Stimulated activated CD4-positive, alpha-beta T cell treated with anti-CD3 and anti-CD28 coated beads, Interleukin-4, amount 100 ng/mL, for 1 hour (primary cell): ENCODE measurements at places on chromosomes 12 and 14.

DNA sequence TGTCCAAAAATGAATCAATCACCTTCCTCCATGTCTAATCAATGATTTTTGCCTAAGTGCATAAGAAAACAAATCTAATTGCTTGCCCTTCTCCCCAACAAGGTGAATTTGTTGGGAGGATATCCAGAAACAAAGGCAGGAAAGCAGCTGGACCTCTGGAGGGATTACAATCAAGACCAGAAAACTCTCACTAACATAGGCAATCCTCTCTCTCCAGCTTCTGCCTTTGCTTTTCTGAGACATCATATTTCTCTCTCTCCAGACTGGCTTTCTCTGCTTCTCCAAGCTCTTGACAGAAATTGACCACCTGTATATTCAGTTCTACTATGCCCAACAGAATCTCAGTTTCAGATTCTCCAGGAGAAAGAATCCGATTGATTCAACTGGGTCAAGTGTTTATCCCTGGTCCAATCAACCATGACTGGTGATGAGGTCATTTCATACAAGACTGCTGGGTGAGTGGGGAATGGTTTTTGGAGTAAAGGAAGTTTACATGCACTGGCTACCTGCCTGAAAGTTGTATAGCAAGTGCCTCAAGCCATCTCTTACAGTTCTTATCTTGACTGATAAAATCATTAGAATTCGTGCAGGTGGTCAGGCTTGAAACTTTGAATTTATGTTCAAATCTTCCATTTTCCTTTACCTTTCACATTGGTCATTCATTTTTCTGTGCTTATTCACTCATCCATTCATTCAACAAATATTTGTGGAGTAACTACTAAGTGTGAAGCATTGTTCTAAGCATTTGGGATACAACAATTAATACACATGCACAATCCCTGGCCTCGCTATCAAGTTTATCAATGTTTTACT is 22.2 kb upstream of the CFAP54 start:
- no peak for DNase-seq

DNA sequence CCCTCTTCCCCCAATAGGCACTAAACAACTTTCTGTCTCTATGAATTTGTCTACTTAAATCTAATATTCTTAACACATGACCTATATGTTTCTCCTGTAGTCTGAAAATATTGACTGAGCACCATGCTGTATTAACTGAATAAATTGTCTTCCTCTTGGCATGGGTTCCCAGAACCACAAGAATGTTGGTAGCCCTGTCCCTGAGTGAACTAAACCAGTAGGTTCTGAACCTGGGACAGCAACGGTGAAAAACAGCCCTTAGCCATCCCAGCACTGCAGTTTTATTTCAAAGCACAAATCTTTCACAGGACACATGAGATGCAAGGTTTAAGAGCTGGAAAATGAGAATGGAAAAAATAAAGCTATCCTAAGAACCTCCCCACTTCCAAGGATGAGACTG is 20.4 kb upstream of the HSP90B1 start:
- no peak for DNase-seq

GRCh38 chr14:50675597-50675996 is 7.5 kb upstream of the SAV1 start:
- DNase-seq: no peak

DNA sequence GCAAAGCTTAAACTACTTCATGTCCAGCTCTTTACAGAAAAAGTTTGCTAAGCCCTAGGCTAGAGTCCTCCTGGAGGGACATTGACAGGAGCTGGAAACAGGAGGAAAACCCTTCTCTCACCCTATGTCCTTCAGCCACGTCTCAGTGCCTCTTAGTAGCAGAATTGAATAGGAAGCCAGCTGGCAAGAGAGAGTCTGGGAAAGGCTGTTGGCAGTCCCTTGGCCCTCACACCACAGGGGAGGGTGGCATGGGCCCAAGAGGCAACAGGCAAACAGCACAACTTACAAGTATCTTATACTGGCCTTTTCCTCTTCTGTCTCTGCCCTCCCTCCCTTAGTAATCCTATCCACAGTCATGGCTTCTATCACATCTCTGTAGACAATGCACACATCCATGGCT is 27.7 kb upstream of the DHRS2 start:
- no peak for DNase-seq

- DNase-seq: no peak
Measured at GRCh38 chr12:88698471-88698870, 118.2 kb upstream of the KITLG start.

DNA sequence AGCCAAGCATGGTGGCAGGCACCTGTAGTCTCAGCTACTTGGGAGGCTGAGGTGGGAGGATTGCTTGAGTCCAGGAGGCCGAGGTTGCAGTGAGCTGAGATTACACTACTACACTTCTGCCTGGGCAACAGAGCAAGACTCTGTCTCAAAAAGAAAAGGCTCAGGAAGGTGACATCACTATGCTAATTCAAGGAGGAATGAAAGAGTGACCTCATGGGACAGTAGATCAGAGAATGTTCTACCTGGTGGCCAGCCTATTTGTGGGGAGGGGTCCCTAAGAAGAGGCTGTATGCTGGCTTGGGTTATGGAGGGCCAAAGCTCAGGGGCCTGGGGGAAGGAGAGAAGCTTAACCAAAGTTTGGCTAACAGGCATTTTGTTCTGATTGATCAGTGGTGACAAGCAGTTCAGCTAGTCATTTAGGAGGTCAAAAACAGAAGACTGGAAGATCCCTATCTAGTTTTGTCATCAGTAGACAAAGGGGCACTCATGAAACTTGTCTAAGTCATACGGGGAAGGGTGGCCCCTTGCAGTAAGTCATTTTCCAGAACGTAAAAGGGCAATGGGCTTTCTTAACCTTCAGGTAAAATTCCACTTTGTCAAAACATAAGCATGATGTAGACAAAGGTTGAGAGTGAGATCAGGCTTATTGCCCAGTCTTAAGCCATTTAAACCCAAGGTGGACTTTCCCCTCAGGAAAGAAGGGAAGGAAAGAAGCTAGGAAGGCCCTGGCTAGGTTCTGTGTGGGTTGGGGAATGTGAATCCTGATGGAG is 60.8 kb upstream of the EEA1 start:
- DNase-seq: no peak

DNA sequence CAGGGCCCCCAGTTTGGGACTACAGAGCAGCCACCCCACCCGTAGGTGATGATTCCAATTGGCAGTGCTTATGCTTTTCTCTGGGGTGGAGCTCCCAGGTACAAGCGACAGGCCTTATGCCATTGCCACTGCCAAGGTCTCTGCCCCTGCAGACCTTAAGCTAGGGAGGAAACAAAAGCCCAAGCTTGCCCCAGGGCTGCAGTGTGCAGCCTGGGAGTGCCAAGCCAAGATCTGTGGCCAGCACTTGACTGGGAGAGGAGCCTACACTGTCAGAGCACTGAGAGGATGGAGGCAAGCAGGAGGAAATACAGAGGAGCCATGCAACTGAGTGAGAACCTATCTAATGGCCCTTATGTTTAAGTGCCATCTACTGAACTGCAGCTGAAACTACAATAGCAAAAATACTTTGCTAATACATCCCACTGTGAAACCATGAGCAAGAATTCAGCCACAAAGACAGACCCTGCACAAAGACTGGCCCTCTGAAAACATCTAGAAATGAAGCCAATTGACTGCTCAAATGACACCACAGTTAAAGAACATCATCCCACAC is 17.7 kb upstream of the ASCL1 start:
- no peak for DNase-seq

DNA sequence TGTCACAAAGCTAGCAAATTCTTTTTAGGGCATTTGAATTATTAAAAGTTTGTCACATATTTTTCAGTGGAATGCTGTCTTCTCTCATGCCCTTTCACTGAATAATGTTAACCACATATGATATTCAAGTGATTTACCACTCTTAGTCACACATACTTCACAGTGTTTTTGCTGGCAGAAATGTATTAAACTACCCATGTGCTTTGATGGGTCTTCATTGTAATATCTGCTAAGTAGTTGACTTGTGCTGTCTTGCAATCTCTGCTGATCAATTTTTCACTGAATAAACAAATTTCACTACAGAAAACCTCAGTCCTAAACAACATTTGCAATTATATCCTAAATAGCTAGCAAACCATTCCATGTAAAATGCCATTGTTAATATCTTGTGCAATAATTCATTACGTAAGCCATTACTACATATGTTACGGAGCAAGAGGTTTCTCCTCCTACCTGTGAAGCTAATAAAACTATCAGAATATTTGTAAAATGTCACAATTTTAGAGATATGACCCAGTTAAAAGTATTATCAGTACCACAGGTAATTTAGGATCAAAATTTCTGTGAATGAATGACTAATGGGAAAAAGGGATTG is 64.6 kb upstream of the LMO3 start:
- DNase-seq: no peak

GRCh38 chr12:23337213-23337612 is 612.3 kb downstream of the SOX5 start:
- DNase-seq: no peak

DNA sequence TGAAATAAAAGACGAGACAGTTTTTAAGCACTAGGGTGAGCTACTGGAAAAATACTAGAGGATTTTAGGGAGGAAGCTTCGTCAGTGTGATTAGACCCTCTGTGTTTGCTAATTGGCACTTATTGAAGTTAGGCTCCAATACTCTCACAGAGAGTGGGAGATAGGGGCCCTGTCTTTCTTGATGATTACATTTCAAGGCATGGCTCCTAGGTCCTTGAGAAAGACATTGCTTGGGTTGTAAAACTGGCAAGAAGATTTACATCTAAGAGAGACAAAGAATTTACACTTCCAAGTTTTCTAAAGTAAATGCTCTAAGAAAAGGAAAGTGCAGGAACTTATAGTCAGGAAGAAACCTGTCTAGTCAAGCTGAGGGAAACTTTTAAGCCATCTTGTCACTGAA is 183.2 kb downstream of the C12orf50 start:
- no peak for DNase-seq

DNA sequence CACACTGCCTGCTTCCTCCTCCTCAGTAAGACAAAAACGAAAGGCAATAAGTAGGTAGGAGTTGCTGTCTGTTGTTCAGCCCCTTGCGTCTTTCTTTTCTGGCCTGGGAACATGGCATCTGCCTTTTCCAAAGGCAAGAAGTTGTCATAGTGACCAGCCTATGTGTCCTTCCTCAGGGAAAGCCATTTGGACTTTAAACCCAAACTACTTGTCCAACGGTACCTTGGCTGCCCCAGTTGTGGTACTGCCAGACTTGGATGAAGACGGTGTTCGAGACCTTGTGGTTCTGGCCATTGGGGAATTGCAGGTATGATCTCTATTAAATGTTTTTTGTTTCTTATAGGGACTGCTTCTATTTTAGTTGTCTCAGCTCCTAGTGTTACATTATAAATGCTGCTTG is 18.5 kb downstream of the FAM234B start:
- no peak for DNase-seq

DNA sequence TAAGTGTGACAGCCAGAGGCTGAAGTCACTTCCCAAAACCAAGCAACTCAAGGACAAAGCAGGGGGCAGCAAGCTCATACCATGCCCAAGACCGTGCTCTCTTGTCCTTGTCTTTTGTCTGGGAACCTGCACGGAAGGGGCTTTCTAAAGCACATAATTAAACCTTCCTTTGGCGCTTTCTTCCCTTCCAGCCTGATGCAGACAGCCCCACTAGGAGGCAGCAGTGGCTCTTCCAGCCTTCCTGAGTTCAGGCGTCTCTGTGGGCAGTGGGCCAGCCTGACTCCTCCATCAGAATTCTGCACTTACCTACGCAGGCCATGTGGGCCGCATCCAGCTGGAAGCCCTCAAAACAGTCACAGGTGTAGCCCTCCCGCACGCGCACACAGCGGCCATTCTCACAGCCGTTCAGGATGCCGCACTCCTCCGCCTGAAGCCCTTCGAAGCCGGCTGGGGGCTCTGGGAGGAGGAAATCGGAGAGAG is 7.6 kb downstream of the ISCA2 start:
- DNase-seq: no peak

GRCh38 chr12:116520801-116521471 is 38.2 kb upstream of the MAP1LC3B2 start:
- DNase-seq: no peak

DNA sequence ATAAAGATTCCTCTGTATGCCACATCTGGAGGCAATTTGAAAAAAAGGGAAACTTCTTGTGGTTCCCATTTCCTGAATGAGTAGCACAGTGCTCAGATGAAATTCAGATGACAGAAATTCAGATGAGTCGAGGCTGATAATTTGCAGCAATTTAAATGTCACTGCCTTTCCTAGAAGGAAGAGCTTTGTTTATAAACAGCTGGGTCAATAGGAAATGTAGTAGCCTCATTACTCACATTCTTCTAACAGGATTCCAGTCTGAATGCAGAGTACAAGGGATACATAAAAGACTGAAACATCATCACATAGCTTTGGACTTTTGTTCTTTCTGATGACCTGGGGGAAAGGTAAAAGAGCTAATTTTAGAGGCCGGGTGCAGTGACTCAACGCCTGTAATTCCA is 11.3 kb upstream of the DACT1 start:
- no peak for DNase-seq

GRCh38 chr12:53887881-53888280 is 50.8 kb upstream of the HOXC13 start:
- DNase-seq: no peak

- DNase-seq: no peak
Measured at GRCh38 chr12:52312086-52312485, 9.1 kb downstream of the KRT83 start.

- DNase-seq: no peak
Measured at GRCh38 chr12:30533558-30534265, 162.0 kb downstream of the IPO8 start.

DNA sequence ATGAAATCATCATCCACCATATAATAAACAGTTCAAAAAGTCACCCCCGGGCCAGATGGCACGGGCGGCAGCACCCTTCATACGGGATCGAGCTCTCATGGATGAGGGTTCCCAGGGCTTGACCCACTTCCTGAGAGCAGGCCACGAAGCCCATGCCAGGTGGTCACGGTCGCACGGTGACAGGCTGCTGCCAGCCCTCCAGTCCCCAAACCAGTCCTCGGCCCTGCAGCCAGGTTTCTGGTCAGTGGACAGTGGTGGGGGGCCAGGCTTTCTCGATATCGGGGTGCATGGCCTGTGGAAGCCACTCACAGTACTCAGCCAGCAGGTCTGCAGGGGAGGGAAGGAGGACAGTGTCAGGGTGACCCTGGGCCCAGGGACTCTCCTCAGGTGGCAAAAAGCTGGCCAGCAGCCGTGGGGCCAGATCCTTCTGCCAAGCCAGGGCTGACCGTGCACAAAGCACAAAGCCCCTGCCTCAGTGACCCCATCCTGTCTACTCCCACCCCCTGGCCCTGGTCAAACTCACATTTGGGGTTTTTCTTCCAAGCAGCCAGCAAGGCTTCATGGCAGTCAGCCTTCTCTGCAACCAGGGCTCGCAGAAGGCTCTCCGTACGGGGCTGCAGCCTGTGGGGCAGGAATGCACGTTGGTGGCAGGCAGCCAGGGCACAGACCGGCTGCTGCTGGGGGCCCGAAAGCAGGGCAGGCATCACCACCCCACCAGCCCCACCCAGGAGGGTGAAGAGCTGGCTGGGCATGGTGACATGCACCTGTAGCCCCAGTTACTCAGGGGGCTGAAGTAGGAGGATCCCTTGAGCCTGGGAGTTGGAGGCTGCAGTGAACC is 33.3 kb upstream of the UBC start:
- no peak for DNase-seq

DNA sequence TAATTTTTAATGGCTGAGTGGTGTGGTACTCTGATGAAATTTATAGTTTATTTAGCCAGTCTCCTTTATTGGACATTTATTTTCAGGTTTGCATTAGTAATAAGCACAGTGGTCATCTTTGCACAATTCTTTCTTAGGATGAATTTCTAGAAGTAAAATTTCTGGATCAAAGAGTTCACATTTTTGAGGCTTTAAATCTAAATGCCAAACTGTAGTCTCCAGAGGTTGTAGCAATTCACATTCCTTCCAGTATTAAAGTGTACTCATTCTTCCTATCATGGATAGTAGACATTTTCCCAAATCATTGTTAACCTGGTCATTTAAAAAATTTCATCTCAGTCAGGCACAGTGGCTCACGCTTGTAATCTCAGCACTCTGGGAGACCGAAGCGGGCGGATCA is 24.8 kb downstream of the SLC39A9 start:
- no peak for DNase-seq
